ENCODE measurements at places on chromosomes 12 and 14.
A peak's percentile ranks its signal among the peaks of the same experiment; 100 is the strongest.

- no peak for DNase-seq
Measured at GRCh38 chr14:23042162-23042965, at the start of gene PSMB11. PSMB11 (plus strand) TSS chr14:23042212; CDS start chr14:23042226, 14 bp downstream.

GRCh38 chr12:85627584-85627983 lies 208.6 kb downstream of the RASSF9 start:
- DNase-seq: peak; percentile 83

GRCh38 chr14:88604212-88604611 lies 41.4 kb downstream of the ZC3H14 start:
- no peak for DNase-seq

DNA sequence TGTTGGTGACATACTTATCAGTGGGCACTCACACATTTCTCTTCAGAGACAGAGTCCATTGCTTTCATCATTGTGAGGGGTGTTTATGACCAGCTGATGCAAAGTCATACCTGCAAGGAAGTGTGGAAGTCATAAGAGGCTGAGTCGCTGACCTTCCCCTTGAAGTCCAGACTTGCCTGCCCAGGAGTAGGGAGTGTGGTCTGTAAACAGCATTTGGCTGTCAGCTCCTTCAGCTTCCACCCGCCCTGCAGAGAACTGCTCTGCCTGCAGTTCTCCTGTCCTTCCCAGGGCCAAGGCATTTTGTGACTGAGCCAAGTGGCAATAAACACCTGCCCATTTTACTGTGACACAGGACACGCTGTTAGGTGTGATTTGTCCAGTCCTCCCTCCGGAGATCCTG lies 801.3 kb downstream of the BCL11B start:
- no peak for DNase-seq

DNA sequence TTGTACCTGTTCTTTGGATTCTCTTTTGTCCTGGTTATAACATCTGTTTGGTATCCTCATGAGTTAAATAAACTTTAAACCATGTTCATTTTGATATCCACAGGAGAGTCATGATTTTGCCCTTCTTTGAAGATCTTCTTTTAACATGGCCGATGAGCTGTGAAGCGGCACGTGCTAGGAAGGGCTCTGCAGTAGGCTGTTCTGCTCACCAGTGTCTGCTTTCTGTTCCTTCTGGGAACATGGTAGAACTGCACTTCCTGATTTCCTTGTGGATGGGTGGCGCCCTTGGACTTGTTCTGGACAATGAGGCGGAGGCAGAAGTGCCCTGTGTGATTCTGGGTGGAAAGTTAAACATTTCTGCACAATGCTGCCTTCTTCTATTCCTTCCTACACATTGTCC lies 138.1 kb downstream of the TMEM132D start:
- DNase-seq: no peak

GRCh38 chr14:24337144-24337823 lies 2.4 kb upstream of the ADCY4 start:
- no peak for DNase-seq

GRCh38 chr12:104197264-104197663 lies 18.3 kb upstream of the TXNRD1 start:
- no peak for DNase-seq

DNA sequence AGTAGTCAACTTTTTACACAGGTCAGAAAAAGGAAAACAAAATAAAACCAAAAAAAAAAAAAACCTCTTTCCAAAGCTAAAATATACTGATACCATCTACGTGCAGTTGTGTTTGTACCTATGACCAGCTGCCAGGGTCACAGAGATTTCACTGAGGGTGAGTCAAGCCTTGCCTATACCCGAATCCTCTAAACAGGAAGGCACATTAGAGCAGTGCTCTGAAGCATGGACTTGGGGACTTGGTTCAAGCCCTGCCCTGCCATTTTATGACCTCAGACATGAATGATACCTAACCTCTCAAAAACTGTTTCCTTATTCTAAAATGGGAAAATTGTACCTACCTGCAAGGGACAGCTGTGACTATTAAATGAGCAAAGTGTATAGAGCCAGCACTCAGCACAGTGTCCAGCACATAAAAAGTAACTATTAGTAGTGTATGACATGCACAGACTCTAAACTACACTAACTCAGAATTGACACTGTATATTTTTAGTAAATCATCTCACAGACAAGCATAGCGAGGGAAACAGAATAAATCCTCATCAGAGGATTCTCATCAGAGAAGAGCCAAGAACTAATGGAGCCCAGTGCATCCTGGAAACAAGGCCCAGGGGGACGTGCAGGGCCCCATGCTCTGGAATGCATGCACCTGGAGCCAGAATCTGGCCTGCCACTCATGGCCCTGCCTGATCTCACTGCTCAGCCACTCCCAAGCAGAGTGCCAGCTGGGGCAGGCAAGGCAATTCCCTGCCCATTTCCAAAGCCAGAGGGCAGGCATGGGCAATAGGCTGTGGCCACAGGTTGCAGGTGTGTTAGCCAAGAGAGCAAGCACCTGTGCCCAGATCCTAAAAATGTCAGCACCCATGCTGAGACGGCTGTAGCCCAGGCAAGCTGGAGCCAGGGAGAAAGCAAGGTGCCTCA lies 57.0 kb downstream of the NT5DC3 start:
- no peak for DNase-seq

DNA sequence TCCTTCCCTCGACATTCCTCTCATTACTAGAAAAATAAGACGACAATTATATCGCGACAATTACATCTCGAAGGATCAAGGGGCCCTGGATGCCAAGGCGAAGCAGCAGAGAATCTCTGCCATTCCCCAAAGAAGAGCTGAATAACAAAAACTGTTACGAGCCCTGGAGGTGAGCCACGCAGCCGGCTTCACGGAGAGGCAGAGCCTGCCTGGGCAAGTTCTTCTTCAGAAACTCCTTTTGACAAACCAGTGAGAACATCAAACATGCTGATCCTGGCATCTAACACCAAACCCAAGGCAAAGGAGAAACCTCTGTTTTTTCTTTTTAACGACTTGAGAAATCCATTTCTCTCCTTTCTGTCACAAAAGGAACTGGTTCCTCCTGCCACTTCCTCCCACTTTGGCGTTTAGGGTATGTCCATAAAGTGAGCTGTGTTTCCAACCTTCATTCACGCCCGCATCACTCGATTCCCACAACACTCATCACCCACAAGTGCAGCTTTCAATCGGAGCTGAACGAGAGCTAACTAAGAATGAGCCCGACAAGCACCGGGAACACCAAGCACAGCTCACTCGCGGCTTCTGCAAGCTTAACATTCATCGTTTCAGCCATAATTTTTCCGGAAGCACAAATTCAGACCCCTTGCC lies 21.5 kb downstream of the CCDC88C start:
- no peak for DNase-seq

DNA sequence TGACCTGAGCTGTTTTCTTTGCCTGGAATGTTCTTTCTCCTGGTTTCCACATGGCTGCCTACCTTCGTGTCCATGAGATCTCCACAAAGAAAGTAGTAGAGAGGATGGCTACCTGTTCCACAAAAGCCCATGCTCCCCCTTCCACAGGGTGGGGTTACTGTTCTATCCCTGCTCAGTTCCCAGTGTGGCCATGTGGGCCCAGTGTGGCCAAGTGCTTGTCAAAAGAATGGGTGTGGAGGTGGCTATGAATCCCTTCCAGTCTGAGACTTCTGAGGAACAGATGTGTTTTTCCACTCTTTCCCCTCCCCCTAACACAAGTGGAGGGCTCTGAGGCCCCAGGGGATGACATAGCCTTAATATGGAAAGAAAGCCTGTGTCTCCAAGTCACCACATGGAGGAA lies 26.2 kb upstream of the HSP90B1 start:
- no peak for DNase-seq

- no peak for DNase-seq
Measured at GRCh38 chr12:112595410-112595809, 176.7 kb downstream of the PTPN11 start.

GRCh38 chr12:100403446-100403845 lies 46.6 kb downstream of the SLC17A8 start:
- no peak for DNase-seq

DNA sequence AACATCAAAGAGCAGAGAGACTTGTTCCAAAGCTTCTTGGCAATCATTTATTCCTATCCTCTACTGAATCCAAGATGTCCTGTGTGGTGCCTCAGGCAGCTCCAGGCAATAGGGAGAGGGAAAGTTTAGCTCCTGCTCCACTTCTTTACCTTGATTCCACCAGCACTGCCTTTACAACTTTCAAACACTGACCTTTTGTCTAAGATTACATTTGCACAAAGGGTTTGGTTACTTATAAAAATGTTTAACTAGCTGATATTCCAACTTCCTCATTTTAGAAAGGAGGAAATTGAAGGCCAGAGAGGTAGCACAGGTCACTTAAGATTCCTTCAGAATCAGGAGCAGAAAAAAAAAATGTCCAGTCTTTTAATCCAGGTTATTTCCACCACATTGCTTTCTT lies 192.7 kb downstream of the BTG1 start:
- DNase-seq: no peak

DNA sequence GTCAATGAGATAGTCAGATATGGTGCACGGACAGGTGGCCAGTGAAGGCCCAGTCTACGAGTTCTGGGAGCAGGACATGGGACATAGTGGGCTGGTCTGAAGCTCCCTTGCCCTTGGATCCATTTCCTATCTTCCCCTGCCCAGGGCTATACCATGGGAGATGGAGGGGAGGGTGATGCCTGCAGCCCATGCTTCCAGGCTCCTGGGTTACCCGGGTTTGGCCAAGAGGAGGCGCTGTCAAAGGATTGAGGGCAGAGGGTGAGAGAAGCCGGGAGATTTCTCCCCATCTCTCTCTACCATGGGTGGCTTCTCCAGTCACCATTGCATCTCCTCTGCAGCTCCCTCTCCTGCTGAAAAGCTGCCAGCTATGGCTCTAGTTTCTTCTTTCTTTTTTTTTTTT lies 52.8 kb upstream of the LHX5 start:
- no peak for DNase-seq

- DNase-seq: no peak
Measured at GRCh38 chr12:77113971-77114370, 48.6 kb upstream of the E2F7 start.

- no peak for DNase-seq
Measured at GRCh38 chr14:106506881-106507305, 980.5 kb downstream of the TMEM121 start.

DNA sequence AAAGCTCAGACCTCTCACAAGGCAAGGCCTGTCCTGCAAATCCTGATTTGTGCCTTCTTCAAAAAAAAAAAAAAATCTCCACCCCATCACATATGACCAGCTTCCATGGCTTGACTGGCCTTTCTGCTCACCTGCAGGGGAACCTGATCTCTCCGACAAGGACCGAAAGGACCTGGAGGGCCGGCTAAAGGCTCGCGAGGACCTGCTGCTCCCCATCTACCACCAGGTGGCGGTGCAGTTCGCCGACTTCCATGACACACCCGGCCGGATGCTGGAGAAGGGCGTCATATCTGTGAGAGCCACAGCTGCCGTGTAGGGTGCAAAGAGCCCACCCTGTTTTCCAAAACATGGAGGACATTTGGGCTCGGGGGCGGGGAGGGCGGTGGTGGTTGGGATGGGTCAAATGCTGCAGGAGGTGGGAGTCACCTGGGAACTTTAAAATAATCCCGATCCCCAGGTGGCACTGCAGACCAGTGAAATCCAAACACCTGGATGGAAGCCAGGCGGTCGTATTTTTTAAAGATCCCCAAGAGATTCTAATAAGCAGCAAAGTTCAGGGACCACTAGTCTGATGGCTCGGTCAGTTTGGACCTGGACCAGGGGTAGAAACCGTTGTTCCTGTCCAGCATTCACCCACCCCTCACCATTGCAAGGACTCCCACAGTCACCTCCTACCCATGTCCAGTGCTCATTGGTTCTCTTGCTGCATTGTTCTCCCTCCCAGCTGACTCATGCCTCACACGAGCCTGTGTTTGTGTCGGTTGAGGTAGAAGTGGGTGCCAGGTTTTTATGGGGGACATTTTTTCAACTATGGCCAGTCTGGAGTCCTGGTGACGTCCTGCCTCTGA lies 44.8 kb downstream of the FOXN4 start:
- DNase-seq: peak; percentile 45

DNA sequence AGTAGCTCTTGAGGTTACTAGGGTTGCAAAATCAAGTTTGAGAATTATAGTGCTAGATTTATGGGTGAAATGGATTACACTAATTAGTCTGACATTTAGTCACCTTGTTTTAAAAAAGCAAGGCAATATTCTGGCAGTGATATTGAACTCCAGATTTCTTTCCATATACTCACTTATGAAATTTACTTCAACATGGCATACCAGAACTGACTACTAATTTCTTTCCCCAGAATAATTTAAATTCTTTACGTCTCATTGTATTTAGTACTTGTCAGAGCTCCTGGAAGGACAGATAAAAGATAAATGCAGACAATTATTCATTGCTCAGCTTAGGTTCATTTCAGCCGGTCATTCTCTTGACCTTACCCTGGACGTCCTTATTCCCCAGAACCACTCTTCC lies 24.3 kb downstream of the EMP1 start:
- DNase-seq: peak; percentile 76

- no peak for DNase-seq
Measured at GRCh38 chr12:111467092-111467856, 61.6 kb downstream of the SH2B3 start.

DNA sequence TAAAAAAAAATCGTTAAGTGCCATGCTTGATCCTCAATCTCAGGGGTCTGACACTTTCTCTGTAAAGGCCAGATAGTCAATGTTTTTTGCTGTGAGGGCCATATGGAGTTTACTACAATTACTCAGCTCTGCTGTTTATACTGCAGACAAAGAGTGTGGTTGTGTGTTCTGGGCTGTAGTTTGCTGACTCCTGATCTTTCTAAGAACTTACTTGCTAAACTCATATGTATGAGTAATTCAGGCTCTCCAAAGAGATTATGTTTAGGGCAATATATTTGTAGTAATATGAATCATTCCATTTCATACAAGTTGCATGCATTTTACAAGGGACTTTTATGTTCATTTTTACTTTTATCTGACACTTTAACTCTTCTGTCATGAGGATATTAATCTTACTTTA lies 188.2 kb downstream of the TMTC2 start:
- peak; percentile 61 for DNase-seq

GRCh38 chr12:8676651-8677050 lies 14.0 kb upstream of the MFAP5 start:
- no peak for DNase-seq

- peak; percentile 9 for DNase-seq
Measured at GRCh38 chr12:31280183-31280582, 45.8 kb downstream of the SINHCAF start.

DNA sequence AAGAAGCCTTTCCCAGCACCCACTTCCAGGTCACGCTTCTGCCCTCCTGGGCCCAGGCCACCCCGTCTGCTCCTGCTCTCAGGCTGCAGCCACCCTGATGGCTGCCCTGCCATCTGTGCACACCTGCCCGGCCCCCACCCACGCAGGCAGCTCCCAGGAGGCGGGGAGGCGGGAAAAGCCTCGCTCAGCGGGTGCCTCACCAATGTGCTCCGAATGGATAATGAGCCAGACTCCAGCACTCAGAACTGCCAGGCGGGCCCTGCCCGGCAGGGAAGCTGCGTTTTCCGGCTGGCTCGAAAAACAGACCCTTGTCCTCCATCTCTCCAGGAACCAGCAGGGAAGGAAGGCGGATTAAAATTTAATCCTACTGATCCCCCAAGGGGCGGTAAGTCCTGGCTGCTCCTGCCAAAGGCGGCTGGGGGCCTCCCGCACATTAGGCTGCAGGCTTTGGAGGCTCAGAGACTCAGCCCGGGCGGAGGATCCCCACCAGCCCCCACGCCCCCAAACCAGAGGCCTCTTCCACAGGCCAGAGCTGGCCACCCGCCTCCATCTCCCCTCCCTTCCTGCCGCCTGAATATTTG lies 104.0 kb downstream of the NCOR2 start:
- no peak for DNase-seq

- DNase-seq: no peak
Measured at GRCh38 chr14:67996235-67996634, 176.7 kb downstream of the RAD51B start.

- DNase-seq: peak; percentile 49
Measured at GRCh38 chr12:64510667-64511066, 58.7 kb downstream of the TBK1 start.

Data from fibroblast of skin of abdomen (primary cell).